Left lung (tissue), 14 donors: ENCODE measurements at places on chromosomes 12 and 14.

- no peaks in the 10 kb centered on the region for H3K36me3 ChIP-seq
- no peak for DNase-seq
- no peak overlapping the region for H3K4me3 ChIP-seq
- H3K27ac ChIP-seq: no peak overlapping the region
- no peaks in the 10 kb centered on the region for H3K27me3 ChIP-seq
Observed at GRCh38 chr14:106327234-106327633, 800.9 kb downstream of the TMEM121 start.

DNA sequence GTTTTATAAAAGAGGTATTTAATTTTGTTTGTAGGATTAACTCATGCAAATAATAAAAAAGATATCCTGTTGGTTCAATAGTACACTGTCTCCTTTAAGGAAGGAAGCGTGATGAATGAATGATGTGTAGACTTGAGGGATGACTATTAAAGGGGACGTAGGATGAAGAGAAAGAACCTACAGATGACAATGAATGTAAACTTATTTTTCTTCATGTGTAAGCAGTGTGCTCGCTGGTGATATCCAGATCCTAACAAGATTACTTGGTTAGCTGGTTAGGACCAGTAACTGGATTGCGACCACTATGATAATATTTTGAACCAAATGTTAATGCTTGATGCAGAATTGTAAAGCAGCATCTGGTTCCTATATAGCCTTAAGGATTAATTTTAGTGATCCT is 2.6 kb downstream of the ARF6 start:
- H3K27ac ChIP-seq: peak overlapping the region; percentile 13
- no peak for DNase-seq
- H3K36me3 ChIP-seq: peaks cover 29% of the 10 kb centered on the region
- peaks cover 24% of the 10 kb centered on the region for H3K4me1 ChIP-seq

- H3K27ac ChIP-seq: no peak overlapping the region
- DNase-seq: no peak
- no peaks in the 10 kb centered on the region for H3K27me3 ChIP-seq
- H3K4me1 ChIP-seq: no peaks in the 10 kb centered on the region
- no peak overlapping the region for H3K4me3 ChIP-seq
Observed at GRCh38 chr14:30779210-30779609, 95.1 kb upstream of the COCH start.

- H3K4me3 ChIP-seq: no peak overlapping the region
- no peaks in the 10 kb centered on the region for H3K4me1 ChIP-seq
- H3K36me3 ChIP-seq: no peaks in the 10 kb centered on the region
- H3K27ac ChIP-seq: no peak overlapping the region
- no peaks in the 10 kb centered on the region for H3K27me3 ChIP-seq
Observed at GRCh38 chr12:89416049-89416792, 63.9 kb upstream of the DUSP6 start.

- no peak overlapping the region for H3K4me3 ChIP-seq
- H3K36me3 ChIP-seq: no peaks in the 10 kb centered on the region
- DNase-seq: no peak
- H3K27me3 ChIP-seq: no peaks in the 10 kb centered on the region
- H3K4me1 ChIP-seq: no peaks in the 10 kb centered on the region
Observed at GRCh38 chr14:51369814-51370213, 129.8 kb downstream of the TMX1 start.

GRCh38 chr12:93302331-93303229 is 75.1 kb upstream of the NUDT4 start:
- DNase-seq: no peak
- H3K27me3 ChIP-seq: no peaks in the 10 kb centered on the region
- no peak overlapping the region for H3K27ac ChIP-seq
- no peak overlapping the region for H3K4me3 ChIP-seq
- H3K36me3 ChIP-seq: no peaks in the 10 kb centered on the region

GRCh38 chr12:132095520-132096409 is 48.4 kb downstream of the DDX51 start:
- H3K27ac ChIP-seq: no peak overlapping the region
- H3K36me3 ChIP-seq: no peaks in the 10 kb centered on the region
- no peak overlapping the region for H3K4me3 ChIP-seq
- no peak for DNase-seq

- H3K4me1 ChIP-seq: no peaks in the 10 kb centered on the region
- no peaks in the 10 kb centered on the region for H3K36me3 ChIP-seq
- no peak overlapping the region for H3K4me3 ChIP-seq
- no peak overlapping the region for H3K27ac ChIP-seq
Observed at GRCh38 chr14:99250636-99251208, 21.3 kb downstream of the BCL11B start.

- H3K4me3 ChIP-seq: no peak overlapping the region
- no peaks in the 10 kb centered on the region for H3K36me3 ChIP-seq
- no peak for DNase-seq
Observed at GRCh38 chr12:75389061-75389460, 1.8 kb upstream of the GLIPR1L2 start.

- H3K27ac ChIP-seq: no peak overlapping the region
- DNase-seq: no peak
- no peaks in the 10 kb centered on the region for H3K36me3 ChIP-seq
- no peaks in the 10 kb centered on the region for H3K27me3 ChIP-seq
- H3K4me3 ChIP-seq: no peak overlapping the region
Observed at GRCh38 chr14:77603654-77604255, 12.7 kb downstream of the SPTLC2 start.

GRCh38 chr14:55973285-55973800 is 144.9 kb upstream of the PELI2 start:
- no peak overlapping the region for H3K27ac ChIP-seq
- no peak overlapping the region for H3K4me3 ChIP-seq
- no peaks in the 10 kb centered on the region for H3K4me1 ChIP-seq
- no peak for DNase-seq
- no peaks in the 10 kb centered on the region for H3K27me3 ChIP-seq
- no peaks in the 10 kb centered on the region for H3K36me3 ChIP-seq

DNA sequence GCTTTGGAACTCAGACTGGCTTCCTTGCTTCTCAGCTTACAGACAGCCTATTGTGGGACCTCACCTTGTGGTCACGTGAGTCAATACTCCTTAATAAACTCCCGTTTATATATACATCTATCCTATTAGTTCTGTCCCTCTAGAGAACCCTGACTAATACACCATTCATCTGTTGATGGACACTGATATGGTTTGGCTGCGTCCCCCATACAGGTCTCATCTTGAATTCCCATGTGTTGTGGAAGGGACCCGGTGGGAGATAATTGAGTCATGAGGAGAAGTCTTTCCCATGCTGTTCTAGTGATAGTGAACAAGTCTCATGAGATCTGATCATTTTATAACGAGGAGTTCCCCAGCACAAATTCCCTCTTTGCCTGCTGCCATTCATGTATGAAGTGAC is 57.0 kb downstream of the OTOGL start:
- no peak overlapping the region for H3K4me3 ChIP-seq
- no peaks in the 10 kb centered on the region for H3K27me3 ChIP-seq
- no peaks in the 10 kb centered on the region for H3K4me1 ChIP-seq
- H3K27ac ChIP-seq: no peak overlapping the region
- no peak for DNase-seq
- no peaks in the 10 kb centered on the region for H3K36me3 ChIP-seq

DNA sequence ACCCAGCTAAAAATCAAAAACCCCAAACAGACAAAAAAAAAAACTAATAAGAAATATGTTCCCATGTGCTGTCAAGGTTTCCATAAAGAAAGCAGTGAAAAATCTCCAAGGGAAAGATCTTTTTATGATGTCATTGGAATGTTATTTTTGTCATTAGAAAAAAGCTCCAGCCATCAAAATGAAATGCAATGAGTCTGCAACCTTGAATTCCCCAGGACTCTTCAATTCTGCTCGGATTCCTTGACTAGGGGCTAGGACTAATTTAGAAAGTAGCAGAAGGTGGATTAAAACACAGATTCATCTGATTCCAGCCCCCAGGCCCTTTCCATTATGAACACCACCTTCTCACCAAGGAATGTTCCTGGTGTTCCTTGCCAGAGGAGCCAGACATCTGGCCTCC is 6.0 kb upstream of the PCNX1 start:
- no peak for DNase-seq
- no peak overlapping the region for H3K4me3 ChIP-seq
- H3K36me3 ChIP-seq: no peaks in the 10 kb centered on the region

DNA sequence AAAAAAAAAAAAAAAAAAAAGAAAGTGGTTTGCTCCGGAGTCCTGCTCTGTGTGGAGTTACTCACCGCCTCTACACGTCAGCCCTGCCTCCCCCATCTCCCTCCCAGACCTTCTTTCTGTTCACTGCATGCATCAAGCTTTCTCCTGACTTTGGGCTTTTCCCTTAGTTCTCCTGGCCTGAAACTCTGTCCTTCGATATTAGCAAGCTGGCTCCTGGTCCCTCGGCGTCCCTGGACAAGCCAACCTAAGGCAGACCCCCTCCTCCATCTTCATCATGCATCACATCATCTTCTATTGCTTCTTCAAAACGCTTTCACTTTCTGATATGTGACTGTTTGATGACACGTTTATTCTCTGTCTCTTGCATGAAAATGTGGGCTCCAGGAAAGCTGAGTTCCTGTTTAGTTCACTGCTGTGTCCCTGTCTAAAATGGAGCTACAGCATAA is 40.6 kb downstream of the SLC15A4 start:
- no peak overlapping the region for H3K27ac ChIP-seq
- no peaks in the 10 kb centered on the region for H3K36me3 ChIP-seq
- H3K4me3 ChIP-seq: no peak overlapping the region
- DNase-seq: no peak
- H3K4me1 ChIP-seq: no peaks in the 10 kb centered on the region

GRCh38 chr12:10018386-10018785 is 8.0 kb downstream of the CLEC12B start:
- no peaks in the 10 kb centered on the region for H3K4me1 ChIP-seq
- no peaks in the 10 kb centered on the region for H3K36me3 ChIP-seq
- no peaks in the 10 kb centered on the region for H3K27me3 ChIP-seq
- no peak overlapping the region for H3K4me3 ChIP-seq
- no peak for DNase-seq

DNA sequence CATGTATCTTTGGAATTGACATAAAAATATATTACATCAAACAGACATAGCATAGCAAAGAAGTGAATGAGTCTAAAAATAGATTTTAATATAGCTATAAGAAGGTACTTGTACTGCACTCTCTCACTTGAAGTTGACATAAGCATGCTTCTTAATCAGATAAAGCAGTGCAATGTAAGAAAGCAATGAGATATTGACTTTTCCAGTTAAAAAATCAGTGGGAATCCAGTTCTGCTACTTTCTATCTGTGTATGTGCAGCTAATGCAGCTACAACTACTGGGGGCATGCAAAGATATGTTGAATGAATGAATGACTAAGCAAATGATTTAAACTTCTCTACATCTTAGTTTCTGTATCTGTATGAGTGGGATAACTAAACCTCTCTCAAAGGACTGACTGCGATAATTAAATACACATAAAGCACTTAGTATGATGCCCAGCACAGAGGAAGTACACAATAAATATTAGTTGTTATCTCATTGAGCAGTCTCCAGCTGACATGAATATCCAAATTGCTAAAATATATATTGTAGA is 10.3 kb downstream of the WASHC3 start:
- no peak overlapping the region for H3K4me3 ChIP-seq
- H3K27ac ChIP-seq: peak overlapping the region; percentile 5
- peaks cover 7% of the 10 kb centered on the region for H3K4me1 ChIP-seq
- no peaks in the 10 kb centered on the region for H3K27me3 ChIP-seq
- DNase-seq: no peak

DNA sequence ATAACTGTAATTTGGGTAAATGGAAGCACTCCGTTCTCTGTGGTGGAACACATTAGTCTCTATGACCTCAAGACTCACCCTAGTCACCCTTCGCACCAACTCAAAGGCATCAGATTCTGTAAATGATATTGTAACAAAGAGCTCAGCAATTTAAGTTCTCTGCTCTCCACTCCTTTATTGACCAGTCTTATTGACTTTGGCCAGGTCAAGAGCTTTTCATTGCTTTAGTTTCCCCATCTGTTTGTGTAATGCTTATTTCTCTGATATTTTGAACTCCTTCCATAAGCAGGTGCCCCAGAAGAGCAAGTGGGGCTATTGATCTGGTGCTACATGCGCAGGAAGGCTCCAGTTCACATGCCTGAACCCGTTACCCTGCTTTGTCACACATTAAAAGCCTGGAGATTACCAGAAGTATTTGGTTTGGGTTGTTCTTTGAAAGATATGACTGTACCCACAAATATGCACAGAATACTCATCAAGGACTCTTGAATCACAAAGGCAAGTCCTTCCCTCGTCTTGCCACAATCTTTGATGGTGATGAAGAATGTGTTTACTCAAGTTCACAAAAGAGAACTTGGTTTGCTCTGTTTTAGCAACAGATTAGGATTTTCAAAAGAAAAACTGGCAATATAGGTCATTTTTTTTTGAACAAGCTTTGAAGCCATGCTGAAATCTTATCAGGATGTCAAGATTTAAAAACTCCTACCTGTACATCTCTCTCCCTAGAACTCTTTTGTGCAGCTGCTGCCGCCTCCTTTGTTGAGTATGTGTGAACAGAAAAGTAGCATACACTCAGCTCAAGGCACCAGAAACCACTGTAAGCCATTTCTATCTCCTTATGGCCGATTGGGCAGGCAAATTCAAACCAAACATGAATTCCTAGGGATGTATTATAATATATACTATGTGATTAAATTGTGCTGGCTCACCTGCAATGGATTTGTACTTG is 193.9 kb downstream of the BCAT1 start:
- H3K4me1 ChIP-seq: peaks cover 8% of the 10 kb centered on the region
- no peaks in the 10 kb centered on the region for H3K27me3 ChIP-seq

DNA sequence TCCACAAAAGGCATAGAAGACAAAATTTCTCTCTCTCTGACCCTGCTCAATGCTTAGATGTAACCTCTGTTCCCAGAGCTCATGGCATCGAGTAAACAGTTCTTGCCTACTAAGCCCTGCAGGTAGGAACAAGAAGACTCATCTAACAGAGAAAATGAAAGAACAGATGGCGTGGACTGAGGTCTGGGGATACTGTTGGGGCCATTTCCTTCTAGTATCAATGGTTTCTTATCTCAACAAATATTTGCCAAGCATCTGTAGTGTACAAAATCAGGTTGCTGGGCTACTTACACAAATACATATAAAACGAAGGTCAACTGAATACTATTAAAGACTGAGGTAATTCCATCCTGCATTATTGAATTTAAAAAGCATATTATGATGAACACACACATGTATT is 93.3 kb downstream of the RIMBP2 start:
- no peak overlapping the region for H3K4me3 ChIP-seq
- no peaks in the 10 kb centered on the region for H3K27me3 ChIP-seq
- H3K27ac ChIP-seq: no peak overlapping the region
- no peaks in the 10 kb centered on the region for H3K36me3 ChIP-seq
- no peak for DNase-seq

- DNase-seq: no peak
- no peak overlapping the region for H3K4me3 ChIP-seq
- H3K36me3 ChIP-seq: no peaks in the 10 kb centered on the region
Observed at GRCh38 chr12:86172913-86173443, 83.2 kb downstream of the MGAT4C start.

DNA sequence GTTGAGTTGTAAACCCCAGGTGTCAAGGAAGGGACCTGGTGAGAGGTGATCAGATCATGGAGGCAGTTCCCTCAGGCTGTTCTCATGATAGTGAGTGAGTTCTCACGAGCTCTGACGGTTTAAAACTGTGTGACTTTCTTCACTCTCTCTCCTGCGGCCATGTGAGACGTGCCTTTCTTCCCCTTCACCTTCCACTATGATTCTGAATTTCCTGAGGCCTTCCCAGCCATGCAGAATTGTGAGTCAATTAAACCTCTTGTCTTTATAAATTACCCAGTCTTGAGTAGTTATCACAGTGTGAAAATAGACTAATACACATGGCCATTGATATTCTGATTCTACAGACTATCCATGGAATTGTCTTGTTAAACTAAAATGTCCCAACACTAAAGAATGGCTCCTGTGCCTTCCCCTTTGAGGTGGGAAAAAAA is 85.6 kb downstream of the SLC2A13 start:
- H3K27ac ChIP-seq: no peak overlapping the region
- H3K4me3 ChIP-seq: no peak overlapping the region
- no peaks in the 10 kb centered on the region for H3K4me1 ChIP-seq
- no peak for DNase-seq
- H3K36me3 ChIP-seq: no peaks in the 10 kb centered on the region
